Pancreas (tissue), 10 donors: ENCODE measurements at places on chromosomes 3 and 15. TPM values are rescaled to one million over a fixed set of nuclear protein-coding genes. Genes with fewer than 3 reads are reported as not detected.

DNA sequence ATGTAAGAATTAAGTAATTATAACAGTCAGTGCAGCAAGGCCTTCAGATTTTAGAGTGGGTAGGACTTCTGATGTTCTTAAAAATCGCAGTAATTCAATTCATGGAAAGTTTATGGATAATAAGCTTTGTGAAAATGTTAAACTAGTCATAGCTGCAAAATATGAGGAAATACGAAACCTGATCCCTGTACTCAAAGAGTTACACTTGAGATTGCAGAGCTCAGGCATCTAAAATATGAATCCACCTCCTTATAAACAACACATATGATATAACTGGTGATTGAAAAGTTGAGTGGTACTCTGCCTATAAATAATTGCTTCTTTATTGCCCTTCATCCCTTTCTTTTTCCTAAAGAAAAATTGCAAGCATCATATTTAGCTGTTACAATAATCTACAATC is 473.3 kb downstream of the OTOL1 start:
- no peaks in the 10 kb centered on the region for H3K27me3 ChIP-seq
- H3K36me3 ChIP-seq: no peaks in the 10 kb centered on the region

DNA sequence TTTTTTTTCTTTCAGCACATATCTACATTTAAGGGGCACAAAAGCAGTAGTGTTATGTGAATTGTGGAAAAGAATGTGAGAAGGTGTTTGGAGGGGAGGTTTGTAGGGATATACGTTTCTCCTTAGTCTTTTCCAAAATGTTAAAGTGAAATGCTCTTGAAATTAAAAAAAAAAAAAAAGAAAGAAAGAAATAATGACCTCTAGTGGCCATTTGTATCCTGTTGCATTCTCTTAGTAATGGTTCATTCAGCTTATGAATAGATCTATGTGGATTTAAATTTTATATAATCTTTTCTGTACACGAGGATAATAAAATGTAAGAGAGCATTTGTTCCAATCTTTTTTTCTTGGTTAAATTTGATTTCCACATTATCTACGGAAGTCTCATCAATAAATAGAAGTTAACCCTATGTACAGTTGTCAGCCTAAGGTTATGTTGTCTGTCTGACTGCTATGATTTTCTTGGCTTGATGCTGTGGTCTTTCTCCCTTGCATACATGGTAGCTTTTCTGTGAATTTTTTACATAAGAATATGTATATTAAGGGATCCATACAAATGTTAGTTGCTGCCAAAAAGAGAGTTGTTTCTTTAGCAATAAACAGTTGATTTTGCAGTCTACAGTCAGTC is 1.7 kb downstream of the P2RY13 start:
- no peaks in the 10 kb centered on the region for H3K4me1 ChIP-seq
- no peak overlapping the region for H3K4me3 ChIP-seq
- no peaks in the 10 kb centered on the region for H3K27me3 ChIP-seq
- no peak for DNase-seq
- H3K36me3 ChIP-seq: no peaks in the 10 kb centered on the region
- no peak overlapping the region for H3K27ac ChIP-seq

DNA sequence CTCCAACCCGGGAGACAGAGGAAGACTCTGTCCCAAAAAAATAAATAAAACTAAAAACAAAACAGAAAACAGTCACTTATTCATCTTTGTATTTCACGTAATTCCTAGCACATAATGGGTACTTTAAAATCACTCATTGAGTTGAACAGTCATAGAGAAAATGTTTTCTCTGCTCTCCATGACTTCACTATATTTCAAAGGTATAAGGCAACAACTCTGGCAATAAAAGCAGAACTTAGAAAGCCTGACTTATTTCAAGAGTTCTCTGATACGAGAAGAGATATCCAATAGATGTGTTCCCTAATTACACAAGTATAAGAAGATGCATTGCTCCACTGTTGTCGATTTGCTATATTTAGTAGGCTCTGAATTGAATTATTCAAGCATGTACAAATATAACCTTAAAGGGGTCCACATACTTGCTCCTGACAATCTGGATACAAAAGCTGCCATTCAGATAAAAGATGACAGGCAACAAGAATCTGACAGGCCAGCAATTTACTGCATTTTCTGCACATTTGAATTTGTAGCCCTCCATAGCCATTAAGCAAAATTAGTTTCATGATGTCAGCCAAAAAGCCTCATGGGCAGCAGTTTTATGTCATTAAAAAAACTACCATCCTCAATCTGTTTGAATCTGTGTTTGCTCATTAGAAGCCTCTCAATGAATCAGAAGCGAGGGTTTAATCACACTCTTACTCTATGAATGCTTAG is 47.9 kb downstream of the PEAK1 start:
- DNase-seq: no peak
- H3K4me1 ChIP-seq: no peaks in the 10 kb centered on the region
- H3K36me3 ChIP-seq: no peaks in the 10 kb centered on the region
- H3K4me3 ChIP-seq: no peak overlapping the region
- H3K27ac ChIP-seq: no peak overlapping the region

GRCh38 chr3:182787302-182788036 is 5.8 kb upstream of the ATP11B start:
- H3K4me3 ChIP-seq: no peak overlapping the region
- DNase-seq: no peak
- H3K4me1 ChIP-seq: no peaks in the 10 kb centered on the region
- H3K27me3 ChIP-seq: no peaks in the 10 kb centered on the region
- H3K27ac ChIP-seq: no peak overlapping the region

DNA sequence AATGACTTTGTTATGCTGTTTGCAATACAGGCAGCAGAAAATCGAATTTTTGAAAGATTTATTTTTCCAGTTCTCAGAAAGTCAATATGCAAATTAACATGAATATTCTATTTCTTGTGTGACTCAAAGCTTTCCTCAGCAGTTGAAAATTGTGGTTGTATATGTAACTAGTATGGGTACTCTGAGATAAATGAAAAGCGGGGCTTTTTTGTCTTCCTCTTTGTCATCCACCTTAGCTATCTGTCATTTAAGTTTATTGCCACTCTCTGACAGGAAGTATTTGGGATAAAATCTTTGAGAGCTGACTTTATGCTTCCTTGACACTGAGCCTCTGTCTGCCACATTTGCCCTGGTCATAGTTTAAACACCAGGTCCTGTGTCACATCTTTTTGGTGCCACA is 91.5 kb downstream of the ATG7 start:
- H3K27ac ChIP-seq: no peak overlapping the region
- peaks cover 23% of the 10 kb centered on the region for H3K36me3 ChIP-seq
- no peaks in the 10 kb centered on the region for H3K27me3 ChIP-seq
- no peaks in the 10 kb centered on the region for H3K4me1 ChIP-seq
- no peak for DNase-seq

GRCh38 chr15:42401544-42402454 is 42.5 kb downstream of the CAPN3 start:
- no peaks in the 10 kb centered on the region for H3K4me1 ChIP-seq
- no peak for DNase-seq
- no peaks in the 10 kb centered on the region for H3K27me3 ChIP-seq

The RTF1 gene
- polyA plus RNA-seq: 7.9 TPM

- H3K36me3 ChIP-seq: no peaks in the 10 kb centered on the region
- H3K4me1 ChIP-seq: no peaks in the 10 kb centered on the region
- no peak overlapping the region for H3K4me3 ChIP-seq
- no peak overlapping the region for H3K27ac ChIP-seq
These were observed 13.2 kb upstream of the CNTN6 start for GRCh38 chr3:1079662-1080061.

- H3K36me3 ChIP-seq: no peaks in the 10 kb centered on the region
- no peak overlapping the region for H3K4me3 ChIP-seq
- H3K27ac ChIP-seq: no peak overlapping the region
- no peak for DNase-seq
- H3K4me1 ChIP-seq: peaks cover 12% of the 10 kb centered on the region
These were observed 6.2 kb downstream of the UBE2E1 start for GRCh38 chr3:23811919-23812318.

GRCh38 chr3:133956353-133956752 is 60.7 kb upstream of the RAB6B start:
- H3K27me3 ChIP-seq: no peaks in the 10 kb centered on the region
- no peaks in the 10 kb centered on the region for H3K36me3 ChIP-seq
- H3K4me3 ChIP-seq: no peak overlapping the region
- no peak for DNase-seq
- H3K27ac ChIP-seq: no peak overlapping the region

The HGD gene
- 22.7 TPM for polyA plus RNA-seq

DNA sequence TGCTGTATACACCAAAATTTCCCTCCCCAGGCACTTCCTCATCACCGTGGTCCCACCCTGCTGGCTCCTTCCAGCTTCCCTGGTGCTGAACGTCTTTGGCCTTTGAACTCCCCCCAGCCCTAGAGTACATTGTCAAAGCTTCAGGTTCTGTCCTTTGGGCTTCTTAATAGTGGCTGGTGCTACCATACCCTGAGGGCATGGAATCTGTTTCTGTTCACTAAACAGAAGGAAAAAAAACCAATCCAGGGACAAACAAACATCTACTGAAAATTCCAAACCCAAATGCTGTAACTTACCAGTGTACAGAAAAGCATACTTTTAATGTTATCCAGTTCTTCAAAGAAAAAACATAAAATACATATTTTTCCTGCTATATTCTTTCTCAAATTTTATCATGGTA is 148.7 kb downstream of the MYLK start:
- no peak overlapping the region for H3K4me3 ChIP-seq
- no peak for DNase-seq
- no peak overlapping the region for H3K27ac ChIP-seq
- no peaks in the 10 kb centered on the region for H3K4me1 ChIP-seq

DNA sequence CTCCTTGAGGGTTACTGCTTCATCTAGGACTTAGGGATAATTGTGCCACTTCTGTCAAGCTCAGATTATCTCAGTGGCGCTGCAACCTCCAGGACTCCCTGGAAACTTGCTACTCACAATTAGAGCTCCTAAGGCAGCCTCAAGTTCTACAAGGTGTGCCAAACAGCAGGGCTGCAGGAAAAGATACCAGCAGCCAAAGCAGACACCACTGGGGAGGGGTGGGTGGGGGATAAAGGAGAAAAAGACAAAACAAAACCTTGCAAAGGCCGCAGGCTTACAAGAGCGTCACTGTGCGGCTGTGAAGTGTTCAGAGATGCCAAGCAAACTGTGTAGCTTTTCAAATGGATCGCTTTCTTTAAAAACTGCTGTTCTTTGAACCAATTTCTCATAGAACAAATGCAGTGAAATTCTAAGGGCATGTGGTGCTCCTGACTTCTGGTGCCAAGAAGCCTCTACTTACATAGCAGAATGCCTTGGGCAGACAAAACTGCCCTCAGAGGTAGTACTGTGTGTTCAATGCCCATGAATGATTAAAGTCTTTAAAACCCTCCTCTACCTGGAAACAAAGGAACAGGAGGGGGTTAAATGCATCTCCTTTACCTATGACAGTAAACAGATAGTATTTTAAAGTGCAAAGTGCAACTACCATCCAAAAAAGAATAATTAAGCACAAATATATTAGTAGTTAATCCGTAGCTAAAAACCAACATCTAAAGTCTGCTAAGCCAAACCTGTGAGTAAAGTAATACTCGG is 353.4 kb downstream of the FOXP1 start:
- H3K27ac ChIP-seq: no peak overlapping the region
- no peak for DNase-seq
- no peaks in the 10 kb centered on the region for H3K4me1 ChIP-seq
- no peaks in the 10 kb centered on the region for H3K27me3 ChIP-seq

DNA sequence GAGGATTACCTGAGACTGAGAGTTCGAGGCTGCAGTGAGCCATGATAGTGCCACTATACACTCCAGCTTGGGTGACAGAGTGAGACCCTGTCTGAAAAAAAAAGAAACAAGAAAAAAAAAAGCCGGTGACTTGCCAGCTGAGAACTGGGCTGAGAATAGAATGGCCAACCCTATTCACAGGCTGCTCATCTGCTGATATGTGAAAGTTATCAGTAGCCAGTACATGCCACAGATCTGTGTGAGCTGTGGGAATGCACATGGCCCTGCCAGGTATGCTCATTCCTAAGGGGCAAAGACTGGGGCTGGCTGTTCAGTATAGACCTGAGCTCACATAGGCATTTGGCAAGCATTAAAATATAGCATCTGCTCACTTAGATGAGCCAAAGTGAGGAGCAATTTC is 30.9 kb downstream of the IL20RB start:
- no peak overlapping the region for H3K27ac ChIP-seq
- no peak for DNase-seq
- H3K27me3 ChIP-seq: no peaks in the 10 kb centered on the region
- no peaks in the 10 kb centered on the region for H3K4me1 ChIP-seq
- H3K4me3 ChIP-seq: no peak overlapping the region

DNA sequence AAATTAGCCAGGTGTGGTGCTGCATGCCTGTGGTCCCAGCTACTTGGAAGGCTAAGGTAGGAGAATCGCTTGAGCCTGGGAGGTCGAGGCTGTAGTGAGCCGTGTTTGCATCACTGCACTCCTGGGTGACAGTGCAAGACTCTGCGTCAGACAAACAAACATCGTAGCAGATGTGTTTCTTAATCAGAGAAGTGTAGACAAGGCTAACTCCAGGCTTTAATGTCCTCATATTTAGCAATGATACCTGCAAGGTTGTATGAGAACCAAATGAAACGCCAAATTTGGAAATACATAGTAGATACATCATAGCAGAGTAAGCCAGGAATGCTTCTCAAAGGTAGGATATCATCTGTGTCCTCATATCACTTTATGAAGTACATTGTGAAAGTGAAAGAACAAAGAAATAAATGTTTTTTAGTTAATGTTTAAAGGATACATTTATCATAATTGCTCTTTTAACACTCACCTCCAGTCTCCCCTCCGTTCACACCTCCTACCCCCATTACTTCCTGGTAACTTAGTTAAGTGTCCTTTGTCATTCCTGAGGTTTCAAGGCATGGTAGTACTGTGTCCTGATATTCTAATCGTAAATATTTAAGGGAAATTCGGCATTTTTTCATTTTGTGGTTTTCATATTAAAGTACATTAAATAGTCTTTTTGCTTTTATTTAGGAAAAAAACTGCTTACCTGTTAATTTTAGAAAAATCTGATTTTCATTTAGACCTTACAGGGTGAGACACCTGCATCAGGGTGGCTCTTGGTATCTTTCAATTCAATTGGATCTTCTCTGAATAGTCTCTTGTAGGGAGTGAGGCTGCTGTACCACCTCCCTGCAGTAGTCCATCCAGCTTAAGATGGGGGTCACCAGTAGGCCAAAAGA is 96.1 kb downstream of the OPA1 start:
- no peaks in the 10 kb centered on the region for H3K4me1 ChIP-seq
- DNase-seq: no peak
- H3K27ac ChIP-seq: no peak overlapping the region
- H3K4me3 ChIP-seq: no peak overlapping the region
- H3K27me3 ChIP-seq: no peaks in the 10 kb centered on the region
- peaks cover 15% of the 10 kb centered on the region for H3K36me3 ChIP-seq
